ENCODE measurements at places on chromosomes 13 and 19. TPM values are rescaled to one million over a fixed set of nuclear protein-coding genes. Genes with fewer than 3 reads are reported as not detected.

GRCh38 chr19:343941-344624, 513 bp downstream of the MIER2 start:
- no peak for DNase-seq

GRCh38 chr13:112748947-112749735, 59.3 kb downstream of the ATP11A start:
- DNase-seq, result no peak

DNA sequence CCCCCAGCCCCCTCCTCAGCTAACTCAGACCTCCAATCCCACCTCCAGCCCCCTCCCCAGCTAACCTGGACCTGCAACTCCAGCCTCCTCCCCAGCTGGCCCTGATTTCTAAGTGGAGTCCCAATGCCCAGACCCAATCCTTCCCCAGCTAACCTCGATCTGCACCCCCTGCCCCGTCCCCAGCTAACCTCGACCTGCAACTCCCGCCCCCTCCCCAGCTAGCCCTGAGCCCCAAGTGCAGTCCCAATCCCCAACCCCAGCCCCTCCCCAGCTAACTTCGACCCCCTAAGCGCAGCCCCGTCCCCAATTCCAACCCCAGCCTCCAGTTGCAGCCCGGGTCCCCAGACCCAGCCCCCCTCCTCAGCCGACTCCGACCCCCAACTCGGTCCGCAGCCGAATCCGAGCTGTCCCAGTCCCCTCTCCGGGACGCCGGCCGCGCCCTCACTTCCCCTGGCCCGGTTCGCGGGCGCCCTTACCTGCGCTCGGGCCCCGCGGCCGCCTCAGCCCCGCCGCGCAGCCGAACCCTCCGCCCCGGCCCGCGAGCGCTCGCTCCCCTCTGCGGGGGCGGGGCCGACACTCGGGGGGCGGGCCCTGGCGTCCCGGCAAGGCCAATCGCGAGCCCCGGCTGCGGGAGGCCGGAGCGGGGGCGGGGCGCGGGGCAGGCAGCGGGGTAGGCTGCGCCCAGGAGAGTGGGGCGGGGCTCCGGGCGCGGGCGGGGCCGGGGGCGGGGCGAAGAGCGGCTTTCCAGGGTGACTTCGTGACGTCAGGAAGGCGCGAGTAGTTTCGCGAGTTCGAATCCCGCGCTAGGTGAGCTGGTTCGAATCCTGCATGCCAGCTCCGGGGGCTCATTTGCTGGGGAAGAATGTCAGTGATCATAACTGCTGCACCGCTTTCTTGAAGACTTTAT, at the start of gene GNG7:
GNG7 (minus strand) TSS at position 525 of the 907 bp plus-strand sequence. CDS start 182,006 bp downstream, outside the sequence.
- DNase-seq, result peak; percentile 95

DNA sequence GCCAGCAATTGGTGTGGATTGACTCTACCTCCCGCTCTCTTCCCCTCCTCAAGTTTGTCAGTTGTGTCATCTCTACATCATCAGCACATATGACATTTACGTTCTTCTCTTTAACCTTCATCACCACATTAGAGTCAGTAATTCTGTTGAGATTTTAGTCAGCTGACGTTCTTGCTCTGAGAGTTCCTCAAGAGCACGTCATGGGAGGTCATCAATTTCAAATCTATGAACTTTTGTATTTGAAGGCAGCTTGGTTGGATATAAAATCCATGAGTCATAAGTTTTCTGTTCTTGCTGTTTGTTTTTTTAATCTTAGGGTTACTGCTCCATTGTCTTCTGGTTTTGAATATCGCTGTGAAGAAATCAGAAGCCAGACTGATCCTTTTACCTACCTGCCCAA, 21.8 kb upstream of the ARGLU1 start:
- DNase-seq, result no peak

DNA sequence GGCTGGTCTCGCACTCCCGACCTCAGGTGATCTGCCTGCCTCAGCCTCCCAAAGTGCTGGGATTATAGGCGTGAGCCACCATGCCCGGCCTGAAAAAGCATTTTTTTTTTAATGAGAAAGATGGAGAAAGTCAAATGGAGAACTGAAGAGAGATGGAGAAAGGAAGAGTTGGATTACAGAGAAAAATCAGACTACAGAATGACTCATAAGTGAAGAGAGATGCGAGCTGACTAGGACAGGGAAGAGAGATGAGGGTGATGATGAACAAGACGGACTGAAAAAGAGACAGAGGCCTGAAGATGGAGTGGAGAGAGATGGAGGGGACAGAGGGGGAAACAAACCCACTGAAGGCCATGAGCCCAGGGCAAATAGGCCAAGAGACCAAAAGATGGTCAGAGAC, 1.5 kb downstream of the DHX34 start:
- DNase-seq, result no peak

- DNase-seq, result no peak
These were observed 2.3 kb downstream of the MAP3K10 start for GRCh38 chr19:40193587-40193849.

GRCh38 chr19:53102206-53102755, 941 bp downstream of the ZNF160 start:
- DNase-seq, result no peak

REX1BD gene
- polyA plus RNA-seq, result 156 TPM

- no peak for DNase-seq
These were observed 73.6 kb downstream of the COL4A1 start for GRCh38 chr13:110233181-110233950.

GRCh38 chr19:18279266-18279515, 2.2 kb downstream of the JUND start:
- DNase-seq, result no peak

- DNase-seq, result no peak
These were observed 2.9 kb upstream of the YJEFN3 start for GRCh38 chr19:19525611-19526380.
